ENCODE measurements at places on chromosomes 7 and 10. TPM values are rescaled to one million over a fixed set of nuclear protein-coding genes. Genes with fewer than 3 reads are reported as not detected.

- no peak for DNase-seq
These were observed 48.6 kb downstream of the NCAPG2 start for GRCh38 chr7:158655931-158656441.

GRCh38 chr10:110355141-110355831, 50.6 kb upstream of the SMNDC1 start:
- no peak for DNase-seq

DNA sequence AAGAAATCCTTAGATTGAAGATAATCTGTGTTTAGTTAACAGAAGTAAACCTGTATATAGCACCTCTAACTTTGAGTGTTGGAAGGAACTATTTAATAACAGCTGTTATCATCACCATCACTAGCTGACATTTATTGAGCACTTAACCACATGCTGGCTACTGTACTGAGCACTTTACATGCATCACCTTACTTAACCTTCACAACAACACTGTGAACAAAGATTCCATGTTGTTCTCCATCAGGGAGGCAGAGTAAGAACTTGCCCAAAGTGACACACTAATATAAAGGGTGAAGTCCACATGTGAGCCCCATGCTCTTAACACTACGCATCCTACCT, 182.2 kb downstream of the ST7 start:
- no peak for DNase-seq

DNA sequence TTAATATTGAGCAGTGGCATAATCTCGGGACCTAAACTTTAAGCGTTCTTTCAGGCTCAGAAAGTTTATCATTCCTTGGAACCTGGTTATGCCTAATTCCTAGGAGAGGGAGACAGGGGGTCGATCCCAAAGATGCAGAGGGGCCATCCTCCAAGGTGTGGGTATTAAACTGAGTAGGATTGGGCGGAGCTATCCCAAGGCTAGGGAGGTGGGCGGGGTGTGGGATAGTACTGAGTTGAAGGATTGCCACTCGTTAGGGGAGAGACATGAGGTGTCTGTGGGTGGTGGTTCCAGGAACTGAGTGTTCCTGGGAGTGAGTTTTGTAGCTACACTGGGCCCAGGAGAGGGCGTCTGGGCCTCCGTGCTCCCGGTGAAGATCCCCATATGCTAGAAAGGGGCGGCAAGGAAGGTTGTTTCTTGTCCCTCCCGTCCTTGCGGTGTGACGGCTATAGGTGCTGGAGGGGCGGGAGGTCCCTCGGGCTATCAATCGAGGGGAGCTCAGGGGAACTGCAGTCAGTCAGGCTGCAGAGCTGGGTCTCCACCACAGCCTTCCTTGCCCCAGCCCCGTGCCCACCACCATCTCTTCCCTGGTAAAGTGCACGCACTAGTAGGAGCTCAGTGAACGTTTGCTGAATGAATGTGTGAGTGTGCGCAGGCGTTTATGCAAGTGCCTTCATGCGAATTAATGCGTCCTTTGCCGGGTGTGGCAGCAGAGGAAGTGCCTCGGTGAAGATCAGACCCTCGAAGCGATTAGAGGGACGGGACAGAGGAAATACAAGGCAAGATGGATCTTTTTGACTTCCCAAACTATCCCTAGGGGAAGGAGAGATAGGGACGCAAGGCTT, 3.0 kb upstream of the HMX2 start:
- DNase-seq = no peak

Gene RSPH10B
- not detected for total RNA-seq
